ENCODE measurements at places on chromosomes 12 and 14. TPM values are rescaled to one million over a fixed set of nuclear protein-coding genes. Genes with fewer than 3 reads are reported as not detected.

Gene SLC35E3
- 1.4 TPM for total RNA-seq

Gene ABHD12B
- total RNA-seq, result not detected

Gene LRP6
- 11.6 TPM for total RNA-seq

Gene HOXC4
- 0.88 TPM for total RNA-seq

Gene COX8C
- not detected for total RNA-seq

Gene LETMD1
- total RNA-seq, result 125 TPM

Data from epithelial cell of alveolus of lung (primary cell).